ENCODE measurements at places on chromosomes 13 and 19.

DNA sequence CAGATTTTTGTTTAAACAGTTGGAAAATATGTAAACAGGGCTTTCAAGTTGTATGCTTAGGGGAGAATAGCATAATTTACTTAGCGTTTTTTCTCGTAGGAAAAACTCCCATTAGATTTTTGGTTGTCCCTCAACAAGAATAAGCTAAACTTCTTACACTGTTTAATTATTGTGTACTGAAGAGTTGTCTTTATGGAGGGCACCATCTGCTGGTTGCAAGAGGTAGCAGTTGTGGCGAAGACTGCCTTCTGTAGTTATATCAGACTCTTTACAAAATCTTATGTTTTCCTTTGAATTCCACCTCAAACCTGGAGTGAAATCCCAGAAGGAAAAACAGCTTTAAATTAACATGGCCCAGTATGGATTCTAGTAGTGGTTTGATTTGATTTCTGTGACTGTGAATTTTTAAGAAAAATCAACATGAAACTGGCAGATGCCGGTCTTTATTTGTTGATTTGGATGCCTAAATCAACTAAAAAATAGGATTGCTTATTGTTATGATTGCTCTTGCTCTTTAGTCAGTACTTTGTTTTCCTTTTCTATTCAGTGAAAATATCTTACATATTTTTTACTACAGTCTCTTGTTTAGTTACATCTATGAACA lies 53.4 kb downstream of the PDS5B start:
- DNase-seq = no peak

DNA sequence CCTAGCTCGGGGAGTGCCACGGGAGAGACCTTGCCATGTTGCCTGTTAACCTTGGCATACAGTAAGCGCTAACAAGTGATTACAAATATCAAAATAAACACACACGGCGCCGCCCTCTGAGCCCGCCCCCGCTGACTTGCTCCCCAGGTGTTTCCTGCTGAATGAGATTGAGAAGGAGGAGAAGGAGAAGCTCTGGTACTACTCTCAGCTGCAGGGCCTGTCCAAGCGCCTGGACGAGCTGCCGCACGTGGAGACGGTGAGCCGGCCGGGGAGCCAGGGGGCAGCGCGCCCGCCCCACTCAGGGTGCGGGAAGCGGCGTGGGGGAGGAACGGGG lies 5.0 kb downstream of the APC2 start:
- DNase-seq = peak; percentile 54

DNA sequence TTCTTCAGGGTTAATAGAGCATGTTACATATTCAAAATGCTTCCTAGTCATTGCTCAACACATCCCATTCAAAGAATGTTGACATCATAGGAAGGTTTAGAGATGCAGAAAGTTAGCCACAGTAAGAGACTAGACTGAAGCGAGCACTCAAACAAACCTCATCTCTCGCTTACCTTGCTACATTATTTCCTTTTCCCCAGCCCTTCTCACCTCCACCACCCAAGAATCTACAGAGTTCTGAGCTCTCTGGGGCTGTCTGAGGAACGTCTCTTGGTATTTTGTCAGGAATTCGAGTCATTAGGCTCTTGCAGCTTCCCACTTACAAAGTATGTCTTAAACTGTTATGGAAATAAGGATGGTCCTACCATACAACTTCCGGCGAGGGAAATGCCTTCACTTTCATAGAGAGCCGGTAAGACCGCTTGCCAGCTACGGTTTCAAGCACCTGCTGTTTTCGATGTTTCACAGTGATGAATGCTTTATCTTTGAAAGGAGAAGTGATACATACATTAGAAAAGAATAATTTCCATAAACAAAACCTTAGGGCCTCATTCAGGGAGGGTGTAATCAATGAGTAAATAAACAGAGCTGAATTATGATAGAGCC lies 65.1 kb downstream of the FLT1 start:
- DNase-seq = no peak

GRCh38 chr19:42478765-42479311 lies 36.1 kb upstream of the CXCL17 start:
- DNase-seq = no peak

DNA sequence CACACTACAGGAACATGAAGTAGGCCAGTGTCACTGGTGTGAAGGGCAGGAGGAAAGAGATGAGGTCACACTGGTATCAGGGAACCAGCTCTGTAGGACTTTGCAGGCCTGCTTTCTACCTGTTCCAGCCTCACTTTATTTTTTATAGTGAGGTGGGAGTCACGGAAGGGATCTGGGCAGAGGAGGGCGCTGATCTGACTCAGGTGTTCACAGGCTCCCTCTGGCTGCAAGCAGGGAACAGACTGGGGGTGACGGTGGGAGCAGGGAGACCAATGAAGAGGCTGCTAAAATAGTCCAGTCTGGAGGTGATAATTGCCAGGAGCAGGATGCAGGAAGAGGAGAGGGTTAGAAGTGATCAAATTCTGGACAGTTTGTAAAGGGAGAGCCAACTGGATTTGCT lies 2.8 kb downstream of the THAP8 start:
- DNase-seq = no peak

GRCh38 chr13:74056801-74057542 lies 77.2 kb downstream of the KLF12 start:
- no peak for DNase-seq

DNA sequence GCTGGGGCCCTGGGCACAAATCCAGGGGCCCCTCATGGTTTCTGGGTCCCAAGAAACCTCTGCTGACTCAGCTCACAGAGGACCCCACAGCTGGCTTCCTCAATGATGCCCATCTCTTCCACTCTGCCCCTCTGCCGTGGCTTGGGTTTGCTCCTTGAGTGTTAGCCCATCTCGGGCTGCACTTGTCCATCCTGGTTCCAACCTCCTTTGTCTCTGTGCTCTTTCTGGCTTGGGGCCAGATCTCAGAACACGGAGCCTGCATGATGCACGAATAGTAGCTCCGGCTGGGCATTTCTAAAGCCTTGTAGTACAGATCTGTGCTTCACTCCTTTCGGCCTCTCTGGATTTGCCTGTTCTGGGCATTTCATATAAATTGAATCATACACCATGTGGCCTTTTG lies 53.8 kb downstream of the F2RL3 start:
- no peak for DNase-seq

DNA sequence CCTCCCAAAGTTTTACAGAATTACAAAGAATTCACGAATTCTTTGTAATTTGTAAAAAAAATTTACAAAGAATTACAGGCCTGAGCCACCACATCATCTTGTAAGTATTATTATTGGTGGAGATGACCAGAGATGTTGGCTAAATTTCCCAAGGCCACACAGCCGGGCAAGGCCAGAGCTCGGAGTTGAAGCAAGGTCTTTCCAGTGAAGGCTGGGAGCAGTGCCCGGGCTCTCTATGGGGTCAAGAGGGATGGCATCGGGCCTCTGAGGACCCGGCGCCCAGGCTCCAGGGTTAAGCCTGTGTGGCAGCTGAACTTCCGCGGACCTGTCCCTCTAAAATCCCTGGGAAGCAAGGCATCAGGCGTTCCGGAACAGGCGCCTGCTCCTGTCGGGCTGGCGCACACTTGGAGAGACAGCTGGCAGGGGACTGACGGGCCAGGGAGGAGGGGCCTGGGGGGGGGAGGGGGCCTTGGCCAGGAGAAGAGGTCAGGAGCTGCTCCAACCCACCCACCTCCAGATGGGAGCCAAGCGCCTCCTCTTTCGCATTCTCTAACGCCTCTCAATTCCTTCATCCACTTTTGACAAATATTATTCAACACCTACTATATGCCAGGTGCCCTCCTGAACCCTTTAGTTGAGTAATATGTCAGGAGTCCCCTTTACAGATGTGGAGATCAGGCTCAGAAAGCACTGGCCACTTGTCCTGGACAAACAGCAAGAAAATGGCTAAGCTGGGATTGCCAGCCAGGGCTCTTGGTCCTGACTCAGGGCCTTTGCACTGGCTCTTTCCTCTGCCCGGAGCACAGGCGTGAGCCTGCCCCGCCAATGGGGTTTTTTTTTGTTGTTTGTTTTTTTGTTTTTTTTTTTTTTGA lies 36.8 kb upstream of the SEMA6B start:
- DNase-seq = no peak

Data from NCI-H2029 (cell line).